Myocyte (in vitro differentiated cells): ENCODE measurements at places on chromosomes 2 and 18. TPM values are rescaled to one million over a fixed set of nuclear protein-coding genes. Genes with fewer than 3 reads are reported as not detected.

- no peak for DNase-seq
These were observed 17.1 kb downstream of the ODC1 start for GRCh38 chr2:10430886-10431622.

DNA sequence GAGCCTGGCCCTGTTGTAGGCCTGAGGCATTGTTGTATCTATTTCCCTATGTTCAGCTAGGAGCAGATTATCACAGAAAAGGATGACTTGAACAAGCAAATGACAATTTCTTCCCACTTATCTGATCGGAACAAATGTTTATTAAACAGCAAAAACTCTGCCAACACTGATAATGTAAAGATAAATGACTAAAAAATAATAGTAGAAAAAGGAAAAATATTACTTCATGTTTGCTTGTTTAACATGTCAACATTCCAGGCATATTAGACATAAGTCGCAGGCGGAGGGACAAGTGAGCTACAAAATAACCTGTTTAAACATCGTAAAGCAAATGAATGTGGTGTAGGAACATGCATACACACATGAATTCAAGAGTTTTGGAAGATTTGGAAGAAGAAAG, 257.9 kb downstream of the TMX3 start:
- no peak for DNase-seq

- no peak for DNase-seq
These were observed 133.4 kb downstream of the PLCL1 start for GRCh38 chr2:197937814-197938213.

- peak; percentile 86 for DNase-seq
These were observed 30.8 kb upstream of the ZNF396 start for GRCh38 chr18:35407871-35408481.

GRCh38 chr18:4284528-4284927, 170.6 kb downstream of the DLGAP1 start:
- no peak for DNase-seq

DNA sequence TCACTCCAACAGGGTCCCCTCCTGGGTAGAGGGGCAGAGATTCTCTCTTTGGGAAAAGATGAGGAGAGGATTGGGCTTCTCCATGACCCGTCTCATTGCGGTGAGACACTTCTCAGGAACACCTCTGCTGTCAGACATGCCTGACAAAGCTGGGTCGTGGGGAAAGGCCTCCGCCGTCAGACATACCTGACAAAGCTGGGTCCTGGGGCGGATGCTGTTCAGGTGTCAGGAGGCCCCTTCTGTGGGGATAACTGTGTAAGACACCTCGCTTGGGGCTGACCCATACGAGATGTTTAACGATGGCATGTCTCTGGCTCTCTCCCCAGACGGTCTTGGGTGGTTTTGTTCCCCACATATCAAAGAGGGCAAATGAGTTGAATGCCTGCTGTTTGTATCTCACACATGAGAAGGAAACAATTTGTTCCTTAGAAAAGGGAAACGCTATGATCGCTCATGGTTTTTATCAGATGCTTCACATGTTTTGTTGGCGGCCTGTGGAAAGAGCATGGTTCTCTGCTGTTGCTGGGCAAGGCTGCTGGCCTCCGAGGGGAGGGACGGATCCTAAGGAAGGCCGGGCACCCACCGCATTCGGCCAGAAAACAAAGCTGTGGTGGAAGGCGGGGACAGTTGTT, 40.8 kb upstream of the PXDN start:
- DNase-seq, result no peak

DNA sequence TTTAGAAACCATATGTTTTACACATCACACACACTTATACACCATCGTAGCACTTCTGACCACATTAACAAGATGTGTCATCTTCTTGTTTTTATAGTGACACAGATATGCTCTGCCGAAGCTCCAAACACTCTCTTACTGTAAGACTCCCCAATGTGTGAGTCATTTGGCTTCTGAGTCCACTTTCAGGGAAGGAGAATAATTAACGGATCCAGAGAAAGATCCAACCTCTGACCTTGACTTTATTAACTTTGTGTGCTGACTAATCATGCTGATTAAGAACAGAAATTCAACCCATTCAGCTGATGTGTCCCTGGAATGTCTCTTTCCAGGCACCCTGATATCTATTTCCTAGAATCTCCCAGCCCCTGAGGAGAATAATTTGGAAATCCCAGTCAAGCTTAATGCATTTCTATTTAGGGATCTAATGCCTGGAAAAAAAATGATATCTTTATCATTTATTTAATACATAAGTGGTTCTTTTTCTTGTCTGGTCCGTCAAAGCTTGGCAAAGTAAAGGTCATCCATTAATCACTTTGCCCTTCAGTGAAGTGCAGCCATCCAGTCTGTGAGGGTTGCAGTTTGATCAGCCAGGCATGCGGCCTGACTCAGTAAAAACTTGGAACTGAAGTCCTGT, 615.8 kb upstream of the SYT4 start:
- DNase-seq, result peak; percentile 6

DNA sequence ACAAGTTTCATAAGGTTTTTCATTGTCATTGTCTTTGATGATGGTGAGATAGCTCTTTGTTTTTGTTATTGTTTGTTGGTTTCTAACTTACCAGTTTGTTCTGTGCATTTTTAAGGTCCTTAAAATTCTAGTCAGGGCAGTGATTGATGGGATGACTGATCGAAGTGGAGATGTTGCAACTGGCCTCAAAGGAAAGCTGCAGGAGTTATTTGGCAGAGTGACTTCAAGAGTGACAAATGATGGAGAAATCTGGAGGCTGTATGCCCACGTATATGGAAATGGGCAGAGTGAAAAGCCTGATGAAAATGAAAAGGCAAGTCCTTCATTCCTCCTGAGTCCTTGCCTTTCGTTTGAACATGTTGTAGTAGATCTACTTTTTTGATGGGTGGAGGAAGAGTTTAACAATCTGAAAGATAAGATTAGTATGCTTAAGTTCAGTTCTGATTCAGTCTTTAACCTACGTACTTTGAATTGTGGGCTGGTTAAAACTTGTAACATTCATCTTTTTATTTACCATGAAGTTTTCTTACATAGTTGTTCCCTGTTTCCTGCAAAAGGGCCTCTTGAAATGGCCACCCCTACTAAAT, 135.8 kb upstream of the LTBP1 start:
- no peak for DNase-seq

GRCh38 chr18:76490670-76491472, 4.2 kb downstream of the ZNF516 start:
- DNase-seq, result peak; percentile 18

DNA sequence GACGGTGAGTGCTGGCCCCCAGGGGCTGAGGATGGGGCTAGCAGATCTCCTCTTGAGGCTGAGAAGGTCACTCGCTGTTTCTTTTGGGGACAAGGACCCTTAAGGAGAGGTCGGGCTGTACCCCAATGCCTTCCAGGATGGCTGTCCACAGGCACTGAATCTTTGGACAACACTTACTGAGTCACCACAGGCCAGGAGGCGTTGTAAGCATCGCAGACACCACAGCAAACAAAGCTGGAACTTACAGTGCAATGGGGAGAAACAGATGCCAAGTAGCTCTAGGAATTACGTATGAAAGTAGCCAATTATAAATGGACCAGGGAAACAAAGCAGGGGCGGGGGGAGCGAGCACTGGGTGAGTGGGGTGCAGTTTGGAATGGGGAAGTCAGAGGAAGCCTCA, 219.8 kb downstream of the GLI2 start:
- no peak for DNase-seq

DNA sequence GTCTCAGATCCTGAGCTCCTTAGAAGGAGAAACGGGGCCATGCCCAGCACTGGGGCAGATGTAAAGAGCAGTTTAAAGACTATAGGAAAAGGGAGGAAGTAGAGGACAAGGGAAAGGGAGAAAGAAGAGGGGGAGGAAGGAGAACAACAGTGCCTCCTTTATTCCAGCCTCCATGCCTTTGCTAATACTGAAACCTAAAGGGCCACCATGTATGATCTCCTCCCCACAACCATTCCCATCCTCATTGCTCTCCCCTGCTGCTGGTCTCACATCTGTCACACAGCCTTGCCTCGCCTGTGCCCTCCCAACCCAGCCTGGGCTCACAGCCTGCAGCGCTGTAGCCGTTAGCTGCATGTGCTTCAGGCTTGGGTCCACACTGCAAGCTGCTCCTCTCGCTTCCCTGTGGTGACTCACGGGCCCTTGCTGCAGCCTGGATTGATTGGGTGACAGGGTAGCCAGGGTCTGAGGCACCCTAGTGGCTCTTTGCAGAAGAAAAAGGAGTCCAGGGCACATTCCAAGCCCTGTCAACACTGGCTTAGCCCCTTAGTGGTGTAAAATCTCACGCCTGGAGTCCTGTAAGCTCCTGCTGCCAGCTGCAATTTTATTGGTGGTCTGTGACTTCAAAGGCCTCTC, 281.9 kb downstream of the SRBD1 start:
- no peak for DNase-seq

GRCh38 chr2:180115675-180116074, 108.6 kb upstream of the CWC22 start:
- no peak for DNase-seq

DNA sequence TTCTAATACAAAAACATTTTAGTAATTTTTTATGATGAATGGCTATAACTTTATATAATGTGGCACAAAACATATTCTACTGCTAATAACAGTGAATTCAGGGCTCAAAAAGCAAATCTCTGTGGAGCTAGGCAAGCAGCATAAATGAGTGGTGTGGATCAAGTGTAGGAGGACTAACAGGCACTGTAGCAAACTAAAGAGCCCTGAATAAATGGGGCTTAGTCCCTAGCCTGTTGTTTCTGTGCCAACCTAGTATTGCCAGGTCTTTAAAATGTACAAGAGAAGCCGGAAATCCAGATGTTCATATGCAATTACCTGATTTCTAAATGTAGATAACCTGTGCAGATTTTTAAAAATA, 18.5 kb downstream of the REL start:
- DNase-seq, result no peak

DNA sequence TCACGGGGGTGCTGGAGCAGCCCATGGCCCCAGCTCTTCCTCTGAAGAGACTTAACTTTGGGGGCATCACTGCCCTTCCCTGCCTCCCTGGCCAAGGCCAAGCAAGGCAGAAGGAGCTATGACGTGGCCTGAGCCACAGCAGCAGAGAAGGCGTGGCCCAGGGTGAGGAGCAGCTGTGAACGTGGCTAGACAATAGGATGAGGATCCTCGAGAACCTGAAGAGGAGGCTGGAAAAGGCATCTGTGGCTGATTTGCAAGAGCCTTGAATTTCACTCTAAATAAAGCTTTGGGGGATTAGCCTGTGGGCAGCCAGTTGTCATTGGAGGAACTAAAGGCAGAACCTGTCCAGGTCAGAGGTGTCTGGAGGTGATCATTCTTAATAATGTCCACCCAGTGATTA, 652.9 kb upstream of the ID2 start:
- DNase-seq, result peak; percentile 46

GRCh38 chr2:157178874-157179273, 78.6 kb upstream of the GALNT5 start:
- no peak for DNase-seq

- DNase-seq, result no peak
These were observed 5.7 kb upstream of the THOC1 start for GRCh38 chr18:273525-273924.

GRCh38 chr2:69461404-69461803, 24.2 kb upstream of the NFU1 start:
- DNase-seq, result no peak

GRCh38 chr2:5576015-5576414, 116.2 kb upstream of the SOX11 start:
- DNase-seq, result no peak

Gene LAMA1
- total RNA-seq, result 0.56 and 0.62 TPM in 2 replicates

Gene C18orf32
- 45.0 and 59.5 TPM in 2 replicates for total RNA-seq

Gene CAPN13
- total RNA-seq, result not detected in 2 replicates

Gene LOXHD1
- not detected in 2 replicates for total RNA-seq

Gene ZAP70
- total RNA-seq, result 2.2 and 2.3 TPM in 2 replicates

Gene ARHGAP28
- 14.7 and 17.8 TPM in 2 replicates for total RNA-seq

Gene HOXD3
- not detected in 2 replicates for total RNA-seq

Gene LINC00305
- total RNA-seq, result not detected in 2 replicates

Gene GPAT2
- total RNA-seq, result not detected in 2 replicates
